Kidney (tissue), 22 donors: ENCODE measurements at places on chromosomes 5 and 9.

DNA sequence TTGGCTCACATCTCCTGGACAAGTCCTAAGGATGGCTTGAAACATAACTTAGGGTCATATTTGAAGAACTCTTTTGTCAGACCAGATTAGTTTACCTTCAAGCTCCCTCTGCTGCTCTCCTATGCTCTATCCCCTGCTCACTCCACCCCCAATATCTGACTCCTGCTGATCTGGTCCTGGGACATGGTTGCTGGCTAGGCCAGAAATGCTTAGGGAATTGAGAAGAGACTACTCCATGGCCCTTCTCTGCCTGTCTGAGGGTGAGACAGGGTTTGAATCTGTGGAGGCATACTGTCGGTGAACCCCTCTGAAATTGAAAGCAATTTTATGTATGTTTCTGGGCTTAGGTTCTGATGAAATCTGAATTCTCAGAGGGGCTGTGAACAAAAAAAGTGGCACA lies 3.3 kb downstream of the OTULIN start:
- DNase-seq, result no peak

DNA sequence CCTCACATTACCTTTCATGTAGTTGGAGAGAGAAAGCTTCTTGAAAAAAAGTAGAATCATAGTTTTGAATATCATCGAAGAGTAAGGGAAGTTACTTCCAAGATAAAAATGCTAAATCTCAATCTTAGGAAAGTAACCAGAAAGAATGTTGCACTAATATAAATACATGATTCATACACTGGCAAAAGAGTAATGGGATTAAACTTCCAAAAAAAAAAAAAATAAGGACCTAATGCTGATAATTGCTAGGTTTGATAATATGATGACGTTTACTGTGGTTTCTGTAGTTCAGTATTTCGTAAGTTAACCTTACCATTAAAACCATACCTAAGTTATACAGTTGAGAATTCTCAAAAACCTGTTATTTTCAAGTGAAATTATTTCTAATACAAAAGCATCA lies 573.8 kb upstream of the CDH9 start:
- DNase-seq, result no peak

DNA sequence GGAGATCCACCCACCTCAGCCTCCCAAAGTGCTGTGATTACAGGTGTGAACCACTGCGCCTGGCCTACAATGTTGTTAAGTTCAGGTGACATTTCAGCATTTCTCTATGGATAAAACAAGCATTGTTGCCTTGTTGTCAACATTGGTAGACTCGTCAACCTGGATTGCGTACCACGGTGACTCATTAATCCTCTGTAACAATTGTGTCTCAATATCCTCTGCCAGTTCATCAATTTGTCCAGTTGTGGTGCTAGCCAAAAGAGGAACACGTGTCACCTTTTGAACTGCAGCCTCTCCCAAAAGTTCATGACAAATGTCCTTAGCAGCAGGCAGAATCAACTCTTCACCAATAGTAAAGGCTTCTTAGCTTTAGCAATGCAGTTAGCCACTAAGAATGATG lies 46.3 kb upstream of the LARP1 start:
- DNase-seq, result no peak

GRCh38 chr9:96305171-96305570 lies 3.2 kb upstream of the HSD17B3 start:
- DNase-seq, result no peak

DNA sequence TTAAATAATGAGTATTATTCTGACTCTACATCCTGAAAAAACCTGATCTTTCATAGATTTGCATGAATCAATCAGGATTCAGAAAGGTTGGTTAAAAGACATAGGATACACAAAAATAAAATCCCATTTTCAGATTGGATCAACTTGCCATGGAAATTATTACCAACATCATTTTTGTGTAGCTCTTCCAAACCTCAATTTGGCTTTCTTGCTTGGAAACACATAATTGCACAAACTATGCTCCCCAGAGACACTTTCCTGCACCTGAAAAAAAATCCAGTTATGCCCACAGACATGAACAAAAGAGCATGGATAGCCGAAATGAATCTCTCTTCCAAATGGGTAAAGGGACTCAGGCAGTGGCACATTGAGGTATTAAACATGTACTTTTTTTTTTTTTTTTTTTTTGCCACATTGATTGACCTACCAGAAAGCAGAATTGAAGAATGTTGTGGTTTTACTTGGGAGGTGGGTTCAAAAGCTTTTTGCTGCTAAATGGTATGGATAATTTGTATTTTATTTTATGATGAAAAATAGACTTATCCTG lies 135.4 kb upstream of the FBN2 start:
- DNase-seq, result no peak
